Activated CD8-positive, alpha-beta memory T cell treated with anti-CD3 and anti-CD28 coated beads, Interleukin-2, amount 50 U/mL, for 4 hours (primary cell): ENCODE measurements at places on chromosomes 11 and 22.

GRCh38 chr11:18270102-18270501 is 4.0 kb downstream of the SAA1 start:
- no peak for DNase-seq

DNA sequence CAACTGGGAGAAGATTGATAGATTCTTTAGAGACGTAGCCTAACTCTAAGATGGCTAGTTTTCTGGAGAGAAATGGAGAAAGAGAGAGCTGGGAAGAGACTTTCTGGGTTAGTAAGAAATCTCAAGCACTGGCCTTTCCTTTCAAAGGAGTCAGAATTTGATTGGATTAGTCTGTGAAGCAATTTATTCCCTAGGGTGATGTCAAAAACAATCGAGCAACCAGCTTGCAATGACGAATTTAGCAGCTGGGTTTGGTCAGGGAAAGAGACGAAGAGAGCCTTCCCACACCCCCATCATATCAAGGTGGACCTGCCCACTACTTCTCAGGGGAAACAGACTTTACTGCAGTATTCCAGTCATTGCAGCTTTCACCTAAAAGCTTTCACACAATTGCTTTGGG is 10.8 kb downstream of the KRTAP5-6 start:
- no peak for DNase-seq

- no peak for DNase-seq
Measured at GRCh38 chr11:27440090-27440489, 32.5 kb downstream of the LGR4 start.

GRCh38 chr22:38554281-38554680 is 15.7 kb downstream of the DMC1 start:
- no peak for DNase-seq

DNA sequence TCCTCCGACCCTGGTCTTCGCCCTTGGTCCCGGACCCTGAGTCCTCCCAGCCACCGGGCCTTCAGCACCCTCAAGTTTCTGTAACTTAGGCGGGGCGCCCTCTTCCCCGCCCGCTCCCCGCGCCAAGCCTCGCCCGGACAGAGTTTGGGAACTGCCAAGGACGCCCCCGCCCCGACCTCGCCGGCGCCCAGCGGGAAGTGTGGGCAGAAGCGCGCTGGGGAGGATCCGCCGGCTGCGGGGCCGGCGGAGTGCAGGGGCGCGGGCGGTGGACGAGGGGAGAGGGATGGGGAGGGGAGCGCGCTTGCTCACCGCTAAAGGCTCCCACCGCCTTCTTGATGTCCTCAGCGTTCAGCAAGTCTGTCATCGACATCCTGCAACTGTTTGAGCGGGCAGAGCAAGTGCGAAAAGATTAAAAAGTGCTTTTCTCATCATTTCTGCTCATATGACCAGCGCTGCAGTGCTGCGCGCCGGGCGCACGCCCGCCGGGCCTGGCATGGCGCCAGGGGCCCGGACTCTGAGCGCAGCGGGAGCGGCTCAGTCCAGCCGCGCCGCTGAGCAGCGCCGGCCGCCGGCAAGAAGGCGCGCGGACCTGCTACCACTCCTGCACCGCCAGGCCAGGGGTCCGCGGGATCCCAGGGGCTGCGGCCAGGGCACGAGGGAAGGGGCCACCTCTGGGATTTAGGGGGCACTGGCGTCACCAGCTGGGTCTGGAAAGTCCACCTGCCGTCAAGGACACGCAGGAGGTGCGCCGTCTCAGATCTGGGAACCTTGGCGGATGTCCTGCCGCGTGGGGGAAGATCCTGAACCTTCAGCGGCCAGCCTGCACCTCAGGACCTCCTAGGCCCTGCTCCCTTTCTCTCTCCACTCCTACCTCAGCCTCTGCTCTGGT is at the start of gene PVALB:
Gene PVALB (minus strand): TSS at position 400 of the 889 bp plus-strand sequence. CDS start 30 bp downstream, at position 370.
- DNase-seq = no peak

DNA sequence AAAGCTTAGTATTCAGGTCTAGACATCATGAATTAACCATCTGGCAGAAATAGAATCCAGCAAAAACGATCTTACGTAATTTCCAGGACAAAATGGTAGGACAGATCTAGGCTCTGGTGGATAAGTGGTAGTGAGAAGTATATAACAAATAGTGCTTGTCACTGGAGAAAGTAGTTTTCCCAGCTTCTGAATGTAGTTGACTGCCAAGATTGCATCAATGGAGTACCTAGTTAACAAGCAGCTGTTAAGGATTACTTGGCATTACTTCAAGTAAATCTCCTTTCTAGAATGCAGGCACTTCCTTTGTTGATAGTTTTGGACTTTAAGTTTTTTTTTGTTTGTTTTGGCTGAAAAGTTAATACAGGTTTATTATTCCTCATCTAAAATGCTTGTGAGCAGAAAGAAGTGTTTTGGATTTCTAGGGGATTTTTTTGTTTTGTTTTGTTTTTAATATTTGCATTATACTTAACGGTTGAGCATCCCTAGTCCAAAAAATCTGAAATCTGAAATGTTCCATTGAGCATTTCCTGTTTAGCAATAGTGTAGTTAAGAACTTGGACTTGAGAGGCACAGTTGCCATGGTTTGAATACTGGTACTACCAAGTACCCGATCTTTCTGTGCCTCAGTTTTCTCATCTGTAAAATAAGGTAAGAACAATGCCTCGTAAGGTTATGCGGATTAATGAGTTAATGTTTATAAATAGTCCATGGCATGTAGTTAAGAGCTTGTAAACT is 20.3 kb downstream of the FAM118B start:
- no peak for DNase-seq
